Tibial nerve (tissue), 4 donors: ENCODE measurements at places on chromosomes 3 and 15.

DNA sequence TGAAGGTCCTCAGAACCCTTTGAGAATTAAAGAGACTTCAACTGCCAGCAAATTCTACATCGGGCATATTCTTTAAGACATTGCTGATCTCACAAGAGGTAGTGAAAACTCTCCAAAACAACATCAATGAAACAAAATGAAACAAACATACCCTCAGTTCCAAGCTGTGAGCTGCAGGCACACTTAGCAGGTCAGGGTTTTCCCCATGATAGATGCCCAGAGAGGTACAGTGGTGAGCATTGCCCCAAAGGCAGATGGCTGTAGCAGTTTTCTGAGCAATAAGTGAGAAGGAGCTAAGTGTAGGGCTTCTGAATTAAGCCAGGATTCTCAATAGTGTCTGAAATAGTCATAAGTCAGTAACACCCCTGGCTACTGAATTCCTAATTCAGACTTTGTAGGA lies 96.1 kb upstream of the TSEN2 start:
- no peak for DNase-seq

DNA sequence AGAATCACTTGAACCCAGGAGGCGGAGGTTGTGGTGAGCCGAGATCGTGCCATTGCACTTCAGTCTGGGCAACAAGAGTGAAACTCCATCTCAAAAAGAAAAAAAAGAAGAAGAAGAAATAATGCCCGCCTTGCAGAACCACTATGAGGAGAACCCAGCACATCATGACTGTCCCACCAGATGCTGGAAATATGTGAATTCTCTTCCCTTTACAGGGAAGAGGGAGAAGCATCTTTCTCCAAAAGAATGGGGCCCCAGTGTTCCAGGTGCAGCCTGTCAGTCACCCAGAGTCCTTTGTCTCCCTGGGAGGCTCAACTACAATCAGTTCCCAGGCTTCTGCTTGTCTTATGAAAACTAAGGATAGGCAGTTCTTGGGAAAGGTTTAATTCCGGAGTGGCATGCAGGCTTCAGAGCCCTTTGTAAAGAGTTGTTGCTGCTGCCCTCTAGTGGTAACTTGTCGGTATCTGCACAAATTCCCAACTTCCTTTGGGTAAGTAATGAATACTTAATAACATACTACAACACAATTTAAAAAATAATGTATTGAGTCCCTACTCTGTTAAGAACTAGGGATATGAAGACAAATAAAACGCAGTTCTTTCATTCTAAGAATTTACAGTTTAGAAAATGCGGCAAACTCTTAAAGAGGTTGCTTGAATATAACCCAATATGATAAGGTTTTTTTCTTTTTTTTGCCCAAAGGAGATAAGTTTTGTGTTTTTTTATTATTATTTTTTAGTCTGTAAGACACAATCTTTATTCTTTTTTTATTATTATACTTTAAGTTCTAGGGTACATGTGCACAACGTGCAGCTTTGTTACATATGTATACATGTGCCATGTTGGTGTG lies 18.6 kb upstream of the TICRR start:
- DNase-seq = peak; percentile 73

GRCh38 chr3:172787746-172788145 lies 37.2 kb downstream of the ECT2 start:
- no peak for DNase-seq

DNA sequence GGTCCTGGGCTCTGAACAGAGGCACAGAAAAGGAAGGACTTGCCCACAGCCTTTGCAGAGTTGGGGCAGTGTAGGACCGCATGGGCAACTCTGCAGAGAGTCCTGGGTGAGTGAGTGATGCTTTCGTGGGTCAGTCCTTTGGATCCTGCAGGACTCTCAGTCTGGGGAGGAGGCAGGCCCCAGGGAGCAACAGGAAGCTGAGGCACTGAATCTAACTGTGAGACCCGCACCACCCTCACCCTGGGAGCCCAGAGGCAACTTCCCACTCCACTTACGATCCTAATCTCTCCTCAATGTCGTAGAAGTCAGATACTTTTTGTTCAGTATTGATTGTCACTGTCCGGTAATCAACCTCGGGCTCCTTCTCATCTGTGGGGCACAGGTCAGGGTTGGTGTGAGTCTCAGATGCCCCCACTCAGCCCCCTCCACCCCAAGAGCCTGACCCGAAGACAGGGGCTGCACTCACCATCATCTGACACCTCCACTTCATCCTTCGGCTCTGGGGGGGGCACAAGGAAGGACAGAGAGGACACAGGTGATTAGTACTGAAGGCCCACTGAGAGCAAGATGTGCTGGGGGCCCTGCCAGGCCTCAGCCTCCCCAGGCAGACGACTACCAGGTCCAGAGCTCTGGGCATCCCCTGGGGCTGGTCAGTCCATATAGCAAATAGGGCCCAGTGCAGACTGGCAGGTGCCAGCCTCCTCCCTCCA lies 64.0 kb upstream of the HACD2 start:
- no peak for DNase-seq

- DNase-seq = no peak
These were observed 135.5 kb upstream of the TTC14 start for GRCh38 chr3:180466401-180467011.

DNA sequence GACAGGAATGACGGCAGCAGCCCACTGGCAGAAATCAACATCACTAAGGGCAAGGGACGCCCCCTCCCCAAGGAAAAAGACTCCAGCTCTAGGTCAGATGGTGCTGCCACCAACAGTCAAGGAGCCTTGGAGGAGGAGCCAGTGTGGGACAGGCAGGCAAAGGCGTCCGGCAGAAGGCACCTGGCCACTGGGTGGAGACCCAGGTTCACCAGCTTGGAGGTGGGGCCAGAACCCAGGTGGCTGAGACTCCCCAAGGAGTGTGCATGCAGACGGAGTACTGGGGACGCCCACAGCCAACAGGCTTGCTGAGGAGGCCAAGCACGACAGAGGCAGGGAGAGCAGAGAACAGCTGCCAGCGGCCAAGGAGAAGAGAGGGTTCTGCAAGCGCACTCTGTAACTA lies 35.2 kb downstream of the PTPN23 start:
- no peak for DNase-seq

- peak; percentile 27 for DNase-seq
These were observed at the start of gene MAP1A for GRCh38 chr15:43517354-43518196. TSS of gene MAP1A (plus strand) at chr15:43517608. CDS start at chr15:43521474, 3,866 bp downstream.

DNA sequence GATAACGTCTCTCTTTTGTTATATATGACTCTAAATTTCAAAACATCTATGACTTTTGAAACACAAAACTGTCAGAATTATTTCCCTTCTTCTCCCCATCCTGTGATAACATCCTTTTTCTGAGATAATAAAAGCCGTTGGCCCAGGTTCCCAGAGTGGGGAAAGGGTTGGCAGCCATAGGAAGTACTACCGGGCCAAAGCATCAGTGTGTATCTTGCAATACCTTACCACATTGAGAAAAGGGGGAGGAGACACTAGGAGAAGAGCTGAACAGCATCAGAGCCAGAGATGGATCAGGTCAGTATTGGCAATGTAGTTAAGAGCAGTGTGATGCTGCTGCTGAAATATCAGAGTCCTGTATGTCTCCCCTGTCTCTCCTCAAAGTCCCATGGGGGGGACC lies 210.0 kb upstream of the PROK2 start:
- DNase-seq = no peak

- DNase-seq = no peak
These were observed 15.4 kb downstream of the ZSCAN2 start for GRCh38 chr15:84616235-84616634.

- DNase-seq = no peak
These were observed 270.3 kb downstream of the RPLP1 start for GRCh38 chr15:69722924-69723323.

DNA sequence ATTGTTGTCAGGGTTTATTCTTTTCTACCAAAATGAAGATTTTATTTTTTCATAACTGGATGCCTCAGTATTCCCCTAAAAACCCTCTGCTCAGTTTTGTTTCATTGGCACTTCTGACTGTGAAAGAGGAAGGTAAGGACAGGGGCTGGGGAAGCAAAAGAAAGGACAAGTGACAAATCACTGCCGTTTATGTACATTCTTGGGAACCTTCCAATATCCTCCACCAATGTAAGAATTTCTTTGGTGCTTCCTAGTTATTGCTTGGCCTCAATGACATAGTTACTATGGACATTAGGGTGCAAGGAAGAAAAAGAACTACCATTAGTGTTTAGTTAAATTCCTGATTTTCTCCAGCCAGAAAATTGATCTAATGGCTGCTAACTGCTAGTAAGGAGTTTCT lies 131.0 kb upstream of the C15orf61 start:
- no peak for DNase-seq

GRCh38 chr3:123909785-123910184 lies 25.7 kb upstream of the MYLK start:
- DNase-seq = no peak

GRCh38 chr3:44045476-44046275 lies 196.0 kb upstream of the TOPAZ1 start:
- DNase-seq = no peak

GRCh38 chr3:46383951-46384330 lies 13.2 kb downstream of the CCR5 start:
- no peak for DNase-seq

DNA sequence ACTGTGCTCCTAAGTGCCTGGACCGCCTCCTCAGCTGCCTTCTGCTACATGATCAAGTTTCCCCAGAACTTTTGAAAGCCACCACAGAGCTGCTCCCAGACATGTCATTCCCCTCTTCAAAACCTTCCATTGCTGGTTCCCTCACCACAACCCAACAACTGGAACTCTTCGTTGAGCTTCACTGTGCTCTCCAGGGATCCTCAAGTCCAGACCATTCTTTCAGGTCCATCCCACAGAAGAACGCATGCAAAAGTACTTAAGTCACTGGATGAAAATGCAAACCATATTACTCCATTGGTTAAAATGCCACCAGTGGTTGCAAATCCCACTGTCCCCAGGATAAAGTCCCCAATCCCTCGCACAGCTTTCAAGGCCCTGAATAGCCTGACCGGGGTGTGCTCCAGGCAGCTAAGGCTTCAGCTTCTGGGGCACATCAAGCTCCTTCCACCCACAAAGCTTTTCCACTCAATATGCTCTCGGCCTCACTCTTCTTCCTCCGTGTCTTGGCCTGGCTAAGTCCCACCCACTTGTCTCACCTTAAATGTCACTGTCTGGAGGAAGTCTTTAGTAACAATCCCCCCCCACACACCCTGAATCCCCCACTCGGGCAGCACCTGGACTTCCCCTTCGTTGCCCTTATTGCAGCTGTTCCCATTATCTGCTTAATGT lies 84.8 kb downstream of the XXYLT1 start:
- DNase-seq = no peak

- no peak for DNase-seq
These were observed 13.6 kb downstream of the MELTF start for GRCh38 chr3:197015790-197016736.

GRCh38 chr3:76502076-76502475 lies 537.8 kb upstream of the ROBO2 start:
- DNase-seq = no peak

- no peak for DNase-seq
These were observed 16.2 kb upstream of the CCR9 start for GRCh38 chr3:45870099-45870498.

DNA sequence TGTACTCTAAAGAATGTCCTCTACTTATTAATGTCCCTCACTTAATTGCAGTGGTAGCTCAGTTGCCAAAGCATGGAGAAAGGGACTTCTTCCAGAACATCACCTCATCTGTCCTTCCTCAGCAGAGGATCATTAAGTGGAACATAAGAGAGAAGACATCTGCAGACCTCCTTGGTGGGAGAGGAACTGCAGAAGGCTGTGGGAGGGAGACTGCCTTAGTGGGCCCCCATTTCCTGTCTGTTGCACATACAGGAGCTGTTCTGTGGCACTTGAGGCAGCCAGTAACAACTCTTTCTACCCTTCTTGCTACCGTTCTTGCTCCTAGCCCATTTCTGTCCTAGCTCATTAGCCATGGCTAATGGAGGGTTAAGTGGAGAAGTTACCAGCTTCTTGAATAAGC lies 33.6 kb downstream of the HPS3 start:
- no peak for DNase-seq

GRCh38 chr3:65858749-65859148 lies 180.0 kb downstream of the MAGI1 start:
- DNase-seq = no peak

GRCh38 chr15:57726411-57726810 lies 19.9 kb downstream of the POLR2M start:
- DNase-seq = no peak

- DNase-seq = no peak
These were observed 49.4 kb upstream of the SYNPR start for GRCh38 chr3:63228677-63229076.

DNA sequence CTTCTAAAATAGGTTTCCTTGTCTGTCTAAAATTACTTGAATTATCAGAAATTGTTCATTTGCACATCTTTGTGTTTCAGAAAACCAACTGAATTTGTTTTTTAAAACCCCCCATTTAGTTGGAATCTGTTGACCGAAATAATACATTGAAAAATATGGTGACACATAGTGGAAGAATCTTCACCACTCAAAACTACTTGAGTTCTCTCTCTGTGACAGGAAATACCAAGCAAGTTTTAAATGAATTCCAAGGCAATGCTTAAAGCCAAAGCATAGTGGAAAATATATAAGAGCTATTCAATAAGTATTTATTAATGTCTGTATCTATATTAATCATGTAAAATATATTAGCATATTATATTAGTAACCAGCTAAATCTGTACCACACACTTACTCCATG lies 224.9 kb upstream of the COL8A1 start:
- DNase-seq = no peak

GRCh38 chr3:33833408-33834095 lies 35.1 kb downstream of the PDCD6IP start:
- DNase-seq = no peak

- no peak for DNase-seq
These were observed 6.9 kb downstream of the COL7A1 start for GRCh38 chr3:48588230-48588629.
